ENCODE measurements at places on chromosomes 3 and 15.

- no peak for DNase-seq
These were observed 352.9 kb downstream of the PTPRG start for GRCh38 chr3:61914276-61914675.

- no peak for DNase-seq
These were observed 37.0 kb downstream of the GRIP2 start for GRCh38 chr3:14503033-14503705.

DNA sequence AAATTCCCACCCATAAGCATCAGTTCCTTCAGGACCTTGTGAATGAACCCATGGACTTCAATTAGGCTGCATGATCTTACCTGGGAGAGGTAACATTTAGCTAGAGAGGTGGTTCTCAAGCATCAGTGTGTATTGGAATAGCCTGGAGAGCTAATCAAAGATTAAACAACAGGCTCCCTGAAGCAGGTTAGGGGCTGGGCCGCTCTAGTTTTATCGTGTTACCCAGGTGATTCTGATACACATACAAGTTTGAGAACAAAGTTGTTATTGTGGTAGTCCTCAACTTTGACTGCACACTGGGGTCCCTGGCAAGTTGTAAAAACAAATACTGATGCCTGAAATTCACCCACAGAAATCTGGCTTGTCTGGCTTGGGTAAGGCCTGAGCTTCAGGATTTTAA is 31.2 kb downstream of the MYH15 start:
- DNase-seq = no peak

GRCh38 chr15:59595434-59595915 is 16.1 kb upstream of the GCNT3 start:
- DNase-seq = no peak

- no peak for DNase-seq
These were observed 240.6 kb downstream of the OPA1 start for GRCh38 chr3:193833592-193833991.

Measured in activated T-cell treated with anti-CD3 and anti-CD28 coated beads, Interleukin-2, amount 50 U/mL, for 24 hours (primary cell).